ENCODE measurements at places on chromosomes 5 and 9.

GRCh38 chr5:18024542-18024941 is 390.3 kb downstream of the TAF11L14 start:
- no peak for DNase-seq

GRCh38 chr5:54491326-54491725 is 26.2 kb upstream of the SNX18 start:
- no peak for DNase-seq

DNA sequence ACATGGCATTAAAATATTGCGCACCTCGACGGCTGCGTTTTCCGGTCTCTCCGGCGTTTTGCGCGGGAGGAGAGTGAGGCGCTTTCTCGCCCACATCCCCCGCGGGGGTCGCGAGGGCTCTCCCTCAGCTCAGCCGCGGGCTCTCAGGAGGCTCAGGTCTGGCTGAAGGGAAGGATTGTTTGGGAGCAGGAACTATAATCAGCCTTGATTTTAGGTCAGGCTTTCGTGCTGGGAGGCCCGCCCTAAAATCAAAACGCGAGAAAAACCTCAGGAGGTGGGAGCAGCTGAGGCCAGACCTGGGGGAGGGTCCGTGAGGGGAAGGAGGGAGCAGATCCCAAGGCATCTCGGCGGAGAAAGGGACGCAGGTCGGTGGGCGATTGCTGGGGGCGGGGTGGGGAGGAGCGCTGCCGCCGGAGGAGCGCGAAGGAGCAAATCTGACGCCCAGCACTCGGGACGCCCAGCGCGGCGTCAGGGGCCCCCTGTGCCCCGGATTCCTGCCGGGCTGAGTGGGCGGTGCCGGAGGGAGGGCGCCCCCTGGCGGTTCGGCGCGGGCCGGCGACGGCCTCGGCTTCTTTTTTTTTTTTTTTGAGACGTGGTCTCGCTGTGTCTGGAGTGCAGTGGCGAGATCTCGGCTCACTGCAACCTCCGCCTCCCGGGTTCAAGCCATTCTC is 18.7 kb upstream of the RNF130 start:
- DNase-seq = no peak

GRCh38 chr9:134939080-134939733 is 21.5 kb upstream of the FCN1 start:
- no peak for DNase-seq

- DNase-seq = no peak
These were observed 382.3 kb downstream of the PTPRD start for GRCh38 chr9:10230512-10230911.

- DNase-seq = peak; percentile 68
These were observed 117.4 kb upstream of the ELL2 start for GRCh38 chr5:96079075-96079474.

- no peak for DNase-seq
These were observed 24.9 kb downstream of the RNF130 start for GRCh38 chr5:180046656-180047055.

- DNase-seq = peak; percentile 82
These were observed 22.4 kb downstream of the DDX31 start for GRCh38 chr9:132647355-132647754.

DNA sequence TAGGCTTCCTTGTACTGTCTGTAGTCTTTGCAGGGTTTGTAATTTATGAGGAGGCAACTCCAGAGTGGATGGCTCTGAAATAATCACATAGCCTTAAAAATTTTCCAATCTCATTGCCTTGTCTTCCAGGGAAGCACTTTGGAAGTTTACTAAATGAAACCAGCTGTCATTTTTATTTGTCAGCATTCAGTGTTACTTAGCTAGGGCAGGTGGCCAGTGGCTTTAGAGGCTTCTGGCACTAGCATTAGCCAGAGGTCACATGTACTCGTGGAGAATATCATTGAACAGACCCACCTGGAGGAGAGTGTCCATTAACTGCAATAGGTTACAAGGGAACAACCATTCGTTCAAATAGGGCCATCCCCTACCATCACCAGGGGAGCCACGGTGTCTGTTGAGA is 160.3 kb upstream of the SLC28A3 start:
- no peak for DNase-seq

DNA sequence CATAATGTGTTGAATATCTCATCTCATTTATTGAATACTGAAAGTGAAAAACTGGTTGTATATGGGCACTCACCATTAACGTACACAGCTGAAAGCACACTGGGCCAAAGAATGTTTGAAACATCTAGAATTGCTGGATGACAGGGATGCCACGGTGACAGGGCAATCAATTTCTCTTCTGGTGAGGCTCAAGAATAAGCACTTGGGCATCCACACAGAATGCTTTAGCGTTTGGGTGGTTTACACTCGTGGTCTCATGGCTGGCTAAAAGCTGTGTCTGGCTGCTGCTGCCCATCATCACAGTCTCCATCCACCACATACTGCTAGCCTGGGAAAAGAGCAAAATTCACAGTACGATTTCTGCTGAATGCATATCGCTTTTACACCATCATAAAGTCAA is 30.7 kb upstream of the IL31RA start:
- DNase-seq = no peak

DNA sequence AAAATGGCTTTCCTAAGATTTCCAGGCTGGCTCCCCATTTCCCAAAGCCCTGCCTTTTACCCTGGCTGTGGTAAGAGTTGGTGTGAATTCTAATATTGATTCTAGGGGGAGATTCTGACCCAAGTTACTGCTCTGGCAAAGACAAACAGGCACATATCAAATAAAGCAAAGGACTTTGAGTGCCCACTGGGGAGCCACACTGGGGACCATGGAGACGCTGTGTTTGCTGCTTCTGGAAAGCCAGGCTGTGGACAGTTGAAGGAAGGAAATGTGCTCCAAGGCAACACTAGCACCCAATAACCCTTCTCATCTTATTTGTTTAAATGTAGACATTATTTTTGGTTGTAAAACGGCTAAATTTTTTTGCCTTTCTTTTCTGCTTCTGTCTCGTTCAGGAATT is 78.7 kb downstream of the SNCAIP start:
- no peak for DNase-seq

DNA sequence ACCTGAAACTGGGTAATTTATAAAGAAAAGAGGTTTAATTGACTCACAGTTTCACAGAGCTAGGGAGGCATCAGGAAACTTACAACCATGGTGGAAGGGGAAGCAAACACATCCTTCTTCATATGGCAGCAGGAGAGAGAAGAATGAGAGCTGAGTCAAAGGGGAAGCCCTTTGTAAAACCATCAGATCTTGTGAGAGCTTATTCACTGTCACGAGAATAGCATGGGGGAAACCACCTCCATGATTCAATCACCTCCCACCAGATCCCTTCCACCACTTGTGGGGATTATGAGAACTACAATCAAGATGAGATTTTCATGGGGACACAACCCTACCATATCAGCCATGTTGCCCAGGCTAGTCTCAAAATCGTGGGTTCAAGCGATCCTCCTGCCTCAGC is 143.4 kb downstream of the FGF18 start:
- DNase-seq = no peak
